ENCODE measurements at places on chromosomes 11 and 22.

GRCh38 chr11:116916886-116917285, 79.5 kb upstream of the APOA1 start:
- no peak for DNase-seq

DNA sequence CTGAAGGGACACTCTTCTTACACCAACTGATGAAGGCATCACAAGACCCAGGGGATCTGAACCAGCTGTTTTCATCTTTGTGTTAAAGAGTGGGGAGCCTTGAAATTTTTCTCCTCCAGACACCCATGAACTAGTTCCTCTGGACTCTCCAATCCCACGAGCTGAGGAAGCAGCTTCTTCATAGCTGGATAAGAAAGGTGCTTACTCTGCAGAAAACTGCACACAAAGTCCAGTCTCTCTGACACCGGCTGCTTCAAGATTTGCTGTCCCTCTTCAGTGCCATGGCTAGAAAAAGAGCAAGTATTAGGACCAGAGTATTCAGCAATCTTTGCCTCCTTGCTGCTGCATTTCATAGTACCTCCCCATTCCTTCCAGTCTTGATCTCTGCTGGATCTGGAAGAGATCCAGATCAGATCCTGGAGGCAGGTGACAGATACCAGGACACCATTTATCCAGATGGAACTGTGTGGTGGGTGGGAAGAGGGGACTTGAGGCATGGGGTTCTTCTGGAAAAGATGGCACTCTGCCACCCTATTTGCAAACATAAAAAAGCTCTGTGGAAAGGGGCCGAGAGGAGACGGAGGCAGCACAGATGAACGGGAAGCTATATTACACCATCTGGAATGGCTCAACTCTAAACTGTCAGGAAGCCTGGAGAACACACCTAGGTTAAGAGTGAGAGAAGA, 25.5 kb downstream of the IL18BP start:
- DNase-seq, result no peak

- DNase-seq, result no peak
Observed at GRCh38 chr11:24153337-24153736, 343.5 kb upstream of the LUZP2 start.

DNA sequence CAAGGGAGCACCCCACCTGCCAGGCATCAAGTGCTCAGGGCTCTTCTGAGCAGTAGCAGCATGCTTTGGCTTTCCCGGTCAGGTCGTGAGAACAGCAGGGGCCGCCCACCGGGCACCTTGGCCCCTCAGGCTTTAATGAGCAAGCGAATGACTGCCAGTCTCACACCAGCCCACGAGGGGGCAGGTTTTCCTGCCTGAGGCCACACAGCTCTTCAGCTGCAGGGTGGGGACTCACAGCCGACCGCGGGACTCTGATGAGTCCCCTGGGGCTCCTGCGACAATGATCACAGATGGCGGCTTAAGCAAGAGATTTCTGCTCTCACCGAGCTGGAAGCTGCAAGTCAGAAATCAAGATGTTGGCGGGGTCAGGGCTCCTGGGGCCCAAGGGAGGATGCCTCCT, 14.3 kb upstream of the FGF19 start:
- DNase-seq, result no peak

DNA sequence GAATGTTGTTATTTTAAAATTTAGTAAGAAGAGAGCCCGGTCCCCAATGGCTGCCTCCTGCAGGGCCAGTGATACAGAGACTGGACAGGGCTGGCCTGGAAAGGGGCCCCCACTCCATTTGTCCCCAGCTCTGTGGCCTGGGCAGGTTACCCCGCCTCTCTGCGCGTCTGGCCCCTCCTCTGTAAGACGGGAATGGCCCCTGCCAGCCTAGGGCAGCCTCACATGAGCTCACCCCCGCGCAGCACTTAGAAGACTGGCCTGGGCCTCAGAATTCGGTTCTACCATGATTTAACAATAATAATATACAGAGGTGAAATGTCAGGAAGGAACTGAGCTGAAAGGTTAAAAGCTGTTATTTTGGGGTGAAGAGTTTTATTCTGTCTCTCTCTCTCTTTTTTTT, 1.3 kb downstream of the APOBEC3G start:
- DNase-seq, result no peak

DNA sequence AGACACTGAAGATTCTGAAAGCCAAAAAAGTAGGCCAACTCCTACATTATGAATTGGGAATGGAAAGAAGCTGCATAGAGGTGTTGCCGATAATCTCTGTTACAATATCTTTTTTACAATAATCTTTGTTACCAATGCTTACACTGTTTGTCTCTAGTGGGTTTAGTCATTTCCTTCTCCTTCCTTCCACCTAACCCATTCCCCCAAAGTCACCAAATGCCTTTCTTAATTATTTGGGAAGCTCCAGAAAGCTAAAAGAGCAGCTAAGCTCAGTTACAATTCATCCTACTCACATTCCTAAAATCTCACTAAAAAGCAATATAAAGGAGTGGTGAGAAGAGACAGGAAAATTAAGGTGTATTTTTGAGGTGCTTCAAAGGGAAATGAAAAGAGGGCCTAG, 313.7 kb downstream of the SWAP70 start:
- DNase-seq, result no peak

DNA sequence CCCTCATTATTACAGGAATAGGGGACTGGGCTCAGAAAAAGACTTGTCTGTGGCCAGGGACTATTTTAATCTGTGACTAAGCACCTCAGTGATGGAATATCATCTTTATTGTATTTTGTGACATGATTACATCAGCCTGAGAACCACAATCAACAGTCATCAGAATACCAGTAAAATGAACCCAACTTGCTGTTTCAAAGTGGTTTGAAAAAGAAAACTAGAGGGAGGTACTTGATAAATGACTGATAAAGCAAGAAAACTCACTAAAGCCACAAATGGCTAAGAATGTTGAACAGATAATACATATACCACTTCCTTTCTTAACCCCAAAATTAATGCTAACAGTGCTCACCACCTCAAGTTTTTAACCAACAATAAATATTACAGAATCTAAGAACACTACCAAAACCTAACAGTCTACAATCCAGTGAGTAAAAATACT, 155.7 kb downstream of the ATG16L2 start:
- no peak for DNase-seq

- no peak for DNase-seq
Observed at GRCh38 chr11:23041001-23041503, 180.8 kb upstream of the CCDC179 start.

DNA sequence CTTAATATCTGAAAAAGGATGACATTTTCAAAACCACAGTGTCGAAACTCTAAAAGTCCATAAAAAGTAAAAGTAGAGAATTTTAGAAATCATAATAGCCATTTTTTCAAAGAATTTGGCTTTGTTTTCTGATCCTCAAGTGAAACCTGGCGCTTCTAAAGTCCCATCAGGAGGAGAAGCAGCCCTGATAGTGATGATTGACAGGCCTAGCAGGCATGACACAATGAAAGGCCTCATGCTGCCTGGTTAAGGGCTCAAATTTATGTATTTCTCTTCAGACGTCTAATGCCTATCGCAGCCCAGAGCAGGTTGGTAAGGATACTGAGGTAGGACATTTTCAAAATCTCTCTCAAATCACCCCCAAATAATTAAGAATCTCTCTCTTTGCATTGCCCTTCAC, 3.9 kb upstream of the DEUP1 start:
- DNase-seq, result no peak

DNA sequence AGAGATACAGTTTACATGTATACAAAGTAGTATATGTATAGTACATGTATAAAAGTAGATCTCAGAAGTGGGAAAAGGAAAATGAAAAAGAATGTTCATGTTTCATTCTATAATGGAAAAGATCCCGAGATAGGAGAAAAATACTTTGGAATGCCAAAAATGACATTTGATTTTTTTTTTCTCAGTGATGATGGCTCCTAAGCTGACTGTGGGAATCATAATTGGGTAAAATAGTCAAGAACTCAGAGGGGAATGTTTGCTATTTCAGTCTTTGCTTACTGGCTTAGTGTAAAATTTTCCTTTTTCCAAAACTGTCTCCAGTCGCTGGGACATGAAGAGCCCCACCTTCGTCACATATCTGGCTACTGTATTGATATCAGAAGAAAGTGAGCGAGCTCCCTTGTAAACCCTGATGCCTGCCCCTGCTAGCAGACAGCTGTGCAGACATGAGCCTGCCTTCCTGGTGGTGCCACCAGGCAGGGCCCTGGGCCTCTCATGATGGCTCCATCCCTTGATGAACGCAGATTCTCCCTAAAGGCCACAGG, 944.6 kb downstream of the NTM start:
- DNase-seq, result no peak

DNA sequence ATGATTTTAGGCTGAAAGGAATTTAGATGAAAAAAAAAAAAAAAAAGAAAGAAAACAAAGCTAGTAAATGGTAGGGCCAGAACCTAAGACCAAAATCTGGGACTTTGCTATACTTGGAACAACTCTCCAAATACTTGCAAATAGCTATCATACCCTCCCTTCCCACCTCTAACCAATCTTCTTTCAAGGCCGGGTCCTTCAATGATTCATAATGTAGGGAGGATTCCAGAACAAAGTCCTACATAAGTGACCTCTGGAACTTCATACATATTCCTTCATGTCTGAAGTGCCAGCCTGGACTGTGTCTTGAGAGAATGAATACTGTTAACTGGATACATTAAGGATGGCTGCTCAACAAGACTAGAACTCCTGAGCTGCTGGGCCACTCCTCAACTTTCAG, 9.9 kb downstream of the STK33 start:
- DNase-seq, result no peak

DNA sequence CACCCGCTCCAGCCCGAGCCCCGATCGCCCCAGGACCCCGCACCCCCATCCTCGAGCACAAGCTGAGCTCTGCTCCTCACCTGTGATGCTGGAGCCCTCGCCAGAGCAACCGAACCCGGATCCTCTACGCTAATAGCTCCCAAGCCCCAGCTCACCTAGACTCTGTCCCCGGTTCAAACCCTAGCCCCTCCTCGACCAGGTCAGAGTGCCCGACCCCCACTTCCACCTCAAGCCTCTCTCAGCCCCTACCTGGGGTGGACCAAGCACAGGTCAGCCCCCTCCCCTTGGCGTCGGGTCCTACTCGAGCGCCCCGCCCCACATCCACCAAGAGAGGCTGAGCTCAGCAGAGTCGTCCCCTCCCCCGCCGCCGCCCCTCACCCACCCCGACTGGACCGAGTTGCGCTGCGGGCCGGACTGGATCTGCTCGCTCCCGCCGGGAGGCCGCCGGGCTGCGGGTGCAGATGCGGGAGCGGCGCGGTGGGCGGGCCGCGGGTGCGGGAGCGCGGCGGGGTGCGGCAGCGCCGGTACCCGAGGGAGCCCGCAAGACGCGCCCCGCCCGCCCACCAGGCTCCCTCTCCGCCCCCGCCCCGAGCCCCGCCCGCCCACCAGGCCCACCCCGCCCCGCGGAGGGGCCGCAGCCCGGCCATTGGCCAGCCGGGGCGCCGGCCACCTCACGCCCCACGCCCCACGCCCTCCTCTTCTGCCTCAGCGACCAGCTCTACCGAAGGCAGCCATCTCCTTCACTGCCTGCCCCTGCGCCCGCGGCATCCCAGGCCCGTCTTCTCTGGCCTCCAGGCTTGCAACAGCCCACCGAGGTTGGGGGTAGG, 577 bp upstream of the DKK3 start:
- DNase-seq, result no peak
